ENCODE measurements at places on chromosomes 1 and 21.

- DNase-seq, result no peak
Observed at GRCh38 chr1:2291577-2291976, 63.5 kb downstream of the SKI start.

GRCh38 chr1:41416552-41417334 is 55.5 kb downstream of the FOXO6 start:
- peak; percentile 76 for DNase-seq

- peak; percentile 61 for DNase-seq
Observed at GRCh38 chr1:162391790-162392563, 10.4 kb downstream of the C1orf226 start.

GRCh38 chr21:43351501-43352153 is 75.3 kb downstream of the SIK1 start:
- no peak for DNase-seq

DNA sequence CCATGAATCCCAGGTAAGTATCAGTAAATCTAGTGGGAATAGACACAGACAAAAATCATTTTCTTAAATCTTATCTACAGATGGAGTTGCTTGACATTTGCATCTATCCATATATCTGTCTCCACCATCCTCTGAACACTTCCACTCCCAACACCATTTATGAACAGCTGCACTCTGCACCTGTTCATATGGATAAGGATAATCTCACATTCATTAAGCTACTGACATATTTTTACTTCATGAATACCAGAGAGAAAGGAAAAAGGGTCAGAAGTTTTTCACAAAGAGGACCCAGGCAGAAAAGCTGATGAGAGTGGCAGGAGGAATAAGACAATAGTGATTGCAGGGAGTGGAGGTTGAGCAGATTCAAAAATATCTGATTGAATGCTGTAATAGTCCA is 222.6 kb downstream of the DNAH14 start:
- no peak for DNase-seq

GRCh38 chr1:36506276-36506920 is 23.7 kb upstream of the CSF3R start:
- DNase-seq, result no peak

GRCh38 chr1:207040181-207040533 is 7.6 kb upstream of the C1orf116 start:
- peak; percentile 22 for DNase-seq

DNA sequence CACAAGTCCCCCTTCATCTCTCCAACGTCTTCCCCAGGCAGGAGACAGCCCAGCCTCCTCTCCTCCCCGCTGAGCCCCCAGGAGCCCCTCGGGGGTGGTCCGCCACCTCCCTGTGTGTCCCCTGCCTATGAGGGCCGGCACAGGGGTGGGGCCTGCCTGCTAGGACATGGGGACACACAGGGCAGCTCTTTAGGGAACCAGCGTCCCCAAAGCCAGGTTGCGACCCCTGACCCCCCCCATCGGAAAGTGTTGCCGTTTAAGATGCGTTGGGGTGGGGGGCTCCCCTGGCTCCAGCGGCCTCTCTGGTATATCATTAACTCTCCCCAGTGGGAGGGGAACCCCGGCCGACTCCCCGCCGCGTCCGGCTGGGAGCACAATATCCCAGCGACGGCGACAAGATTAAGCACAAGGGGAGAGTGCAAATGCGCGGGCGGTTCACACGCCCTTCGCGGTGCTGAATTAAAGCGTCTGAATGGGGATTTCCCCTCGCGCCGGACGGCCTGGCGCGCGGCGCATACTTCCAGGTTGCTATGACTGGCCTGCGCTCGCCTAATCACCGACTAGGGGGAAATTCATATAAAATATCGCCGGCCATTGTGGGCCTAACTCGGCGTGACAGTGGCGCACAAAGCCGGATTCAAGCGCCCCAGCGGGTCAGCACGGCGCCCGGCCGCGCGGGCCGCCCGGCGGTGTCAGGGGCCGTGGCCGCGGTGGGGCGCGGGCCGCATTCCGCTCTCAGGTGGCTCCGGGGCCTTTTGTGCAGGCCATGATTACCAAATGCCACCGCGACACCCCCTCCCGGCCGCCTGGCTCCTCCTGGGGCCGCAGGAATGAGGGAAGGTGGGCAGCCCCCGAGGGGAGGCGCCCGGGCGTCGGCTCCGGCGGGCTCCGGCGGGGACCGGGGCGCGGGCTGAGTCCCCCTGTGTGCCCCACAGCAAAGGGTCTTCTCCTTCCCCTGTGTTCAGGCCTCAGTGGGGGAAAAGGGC is 30.9 kb downstream of the WNT3A start:
- no peak for DNase-seq

GRCh38 chr1:214958486-214958885 is 124.1 kb upstream of the KCNK2 start:
- no peak for DNase-seq

DNA sequence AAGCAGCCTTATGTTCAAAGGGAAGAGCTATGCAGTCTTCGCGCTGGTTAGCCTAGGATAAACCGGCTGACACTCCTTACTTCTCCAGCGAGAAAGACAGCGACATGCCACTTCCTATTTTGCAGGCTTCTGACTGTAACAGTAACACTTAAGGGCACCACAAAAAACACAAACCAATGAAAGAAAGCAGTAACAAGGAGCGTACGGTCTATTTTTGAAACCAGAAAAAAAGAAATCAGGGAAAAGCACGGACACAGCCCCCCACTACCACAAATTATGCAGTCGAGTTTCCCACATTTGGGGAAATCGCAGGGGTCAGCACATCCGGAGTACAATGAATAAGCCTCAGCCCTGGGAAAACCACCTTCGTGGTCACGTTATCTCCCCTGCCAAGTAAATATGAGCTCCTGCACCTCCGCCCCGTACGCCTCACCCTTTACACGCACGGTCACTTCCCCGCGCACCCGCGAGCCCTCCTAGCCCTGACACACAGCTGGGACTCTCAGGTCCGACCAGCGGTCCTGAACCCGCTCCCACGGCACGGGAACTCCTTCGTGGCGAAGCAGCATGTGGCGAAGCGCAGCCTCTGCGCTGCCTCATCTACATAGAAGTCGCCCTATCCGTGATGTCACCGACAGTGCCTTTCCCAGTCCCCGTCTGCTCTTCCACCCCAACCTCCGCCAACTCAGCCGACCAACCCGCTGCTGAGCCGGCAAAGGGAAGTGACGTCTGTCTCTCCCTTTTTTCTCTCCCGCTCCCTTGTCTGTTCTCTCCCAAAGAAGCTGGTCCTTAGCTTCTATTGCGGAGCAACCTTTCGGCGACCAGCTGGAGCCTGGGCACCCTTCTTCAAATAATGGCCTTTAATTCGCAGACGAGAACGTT is 40.9 kb upstream of the PPIAL4F start:
- DNase-seq, result peak; percentile 99

- peak; percentile 5 for DNase-seq
Observed at GRCh38 chr21:30710499-30710898, 8.1 kb downstream of the KRTAP21-3 start.

DNA sequence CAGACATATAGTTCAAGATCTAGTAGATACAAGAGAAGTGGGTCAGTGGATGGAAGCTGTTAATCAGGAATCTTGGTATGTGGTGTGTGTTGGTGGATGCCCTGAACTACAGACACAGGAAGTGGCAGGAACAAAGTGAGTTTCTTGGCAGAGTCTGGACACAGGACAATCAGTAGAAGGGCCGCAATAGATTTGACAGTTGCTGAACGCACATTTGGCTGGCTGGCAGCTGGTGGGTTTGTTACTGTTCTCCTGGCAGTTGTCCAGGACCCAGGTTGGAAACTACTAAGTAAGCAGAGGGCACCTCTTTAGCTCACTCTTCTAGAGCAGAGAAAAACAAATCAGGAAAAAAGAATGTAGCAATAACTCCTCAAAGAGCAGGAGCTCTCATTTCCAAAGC is 13.2 kb downstream of the KRTAP26-1 start:
- DNase-seq, result no peak

- peak; percentile 76 for DNase-seq
Observed at GRCh38 chr1:229203030-229203751, 67.7 kb upstream of the RAB4A start.

DNA sequence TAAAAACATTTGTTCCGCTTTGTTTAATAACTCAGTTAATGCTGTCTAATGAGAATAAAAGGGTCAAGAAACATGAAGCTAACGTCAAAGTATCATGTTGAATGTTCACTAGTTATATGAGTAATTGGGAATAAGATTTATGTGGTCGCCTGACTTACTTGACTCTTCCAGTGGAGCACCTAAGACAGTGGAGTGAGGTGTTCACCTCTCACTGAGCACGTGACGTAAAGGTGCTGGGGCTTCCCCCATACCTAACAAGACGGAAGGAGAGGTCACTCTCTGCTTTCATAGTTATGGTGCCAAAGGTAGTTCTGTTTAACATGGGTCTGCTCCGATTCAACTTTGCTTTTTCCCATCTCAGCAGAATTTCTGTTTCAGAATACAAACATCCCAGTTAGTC is 686 bp downstream of the KMO start:
- no peak for DNase-seq

- DNase-seq, result no peak
Observed at GRCh38 chr1:207872621-207873020, 38.3 kb downstream of the CD34 start.

DNA sequence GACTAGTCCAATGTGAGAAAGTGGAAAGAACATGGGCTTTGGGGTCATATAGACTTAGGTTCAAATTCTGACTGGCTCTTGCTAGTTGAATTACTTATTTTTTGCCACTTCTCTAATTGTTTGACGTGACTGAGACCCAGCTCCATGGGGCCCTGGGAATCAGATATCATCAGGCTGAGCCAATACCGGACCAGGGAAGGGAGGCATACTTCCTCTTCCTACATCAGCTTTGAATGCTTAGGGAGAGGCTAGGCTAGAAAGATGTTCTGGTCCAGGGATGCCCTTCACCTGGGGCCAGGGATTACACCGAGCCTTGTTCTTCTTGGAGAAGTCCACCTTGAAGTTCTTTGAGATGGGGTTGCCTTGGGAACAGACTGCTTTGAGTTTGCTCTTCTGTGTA is 3.7 kb upstream of the NR1I3 start:
- DNase-seq, result no peak

DNA sequence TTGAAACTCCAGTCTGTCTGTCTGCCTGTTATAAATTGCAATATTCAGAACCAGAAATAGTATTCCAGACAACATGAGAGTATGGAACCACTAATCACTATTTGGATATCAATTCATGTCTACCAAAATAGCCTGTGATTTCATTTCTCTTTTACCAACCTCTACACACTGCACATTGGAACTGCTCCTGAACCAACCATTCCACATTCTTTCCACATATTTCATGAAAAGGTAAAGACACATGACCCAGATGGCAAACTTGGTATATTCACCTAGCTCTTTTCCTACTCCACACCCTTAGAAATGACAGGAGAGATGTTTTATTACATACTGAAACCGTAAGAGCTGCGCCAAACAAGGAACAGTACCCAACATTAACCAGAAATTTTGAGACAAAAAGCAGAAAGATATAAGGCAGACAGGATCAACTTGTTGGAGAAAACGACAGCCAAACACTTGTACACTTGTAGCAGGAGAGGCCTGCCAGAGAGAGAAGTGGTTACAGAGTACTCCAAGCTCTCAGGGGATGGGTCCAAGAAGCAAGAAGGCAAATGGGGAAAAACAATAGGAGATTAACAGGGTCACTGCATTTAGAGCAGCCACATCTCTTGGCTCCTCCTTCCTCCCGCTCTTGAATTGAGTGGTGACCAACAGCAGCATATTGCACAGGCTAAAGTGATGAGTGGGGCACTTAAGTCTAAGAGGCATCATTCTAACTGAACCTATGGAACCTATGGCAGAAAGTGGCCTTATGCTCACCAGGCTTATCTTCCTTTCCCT is 148.7 kb downstream of the SETD4 start:
- DNase-seq, result no peak

- no peak for DNase-seq
Observed at GRCh38 chr1:24149866-24150233, 6.9 kb upstream of the IL22RA1 start.

DNA sequence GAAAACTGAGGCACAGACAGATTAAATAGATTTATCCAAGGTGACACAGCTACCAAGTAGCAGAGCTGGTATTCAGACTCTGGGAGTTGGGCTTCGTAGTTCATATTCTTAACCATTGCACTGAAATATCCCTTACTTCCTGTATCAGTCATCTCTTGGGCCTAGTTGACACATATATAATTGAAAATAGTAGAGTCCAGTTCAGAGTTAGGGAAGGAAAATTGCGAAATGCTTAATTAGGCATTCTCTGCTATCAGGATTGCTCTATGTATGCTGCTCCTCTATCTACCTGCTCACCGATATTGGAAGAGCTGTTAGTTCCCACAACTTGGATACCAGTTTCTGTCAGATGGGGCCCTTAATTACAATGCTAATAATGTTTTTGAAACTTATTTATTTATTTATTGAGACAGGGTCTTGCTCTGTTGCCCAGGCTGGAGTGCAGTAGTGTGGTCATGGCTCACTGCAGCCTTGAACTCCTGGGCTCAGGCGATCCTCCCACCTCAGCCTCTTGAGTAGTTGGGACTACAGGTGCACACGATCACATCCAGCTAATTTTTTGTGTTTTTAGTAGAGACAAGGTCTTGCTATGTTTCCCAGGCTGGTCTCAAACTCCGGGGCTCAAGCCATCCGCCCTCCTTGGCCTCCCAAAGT is 8.2 kb downstream of the RCOR3 start:
- no peak for DNase-seq

DNA sequence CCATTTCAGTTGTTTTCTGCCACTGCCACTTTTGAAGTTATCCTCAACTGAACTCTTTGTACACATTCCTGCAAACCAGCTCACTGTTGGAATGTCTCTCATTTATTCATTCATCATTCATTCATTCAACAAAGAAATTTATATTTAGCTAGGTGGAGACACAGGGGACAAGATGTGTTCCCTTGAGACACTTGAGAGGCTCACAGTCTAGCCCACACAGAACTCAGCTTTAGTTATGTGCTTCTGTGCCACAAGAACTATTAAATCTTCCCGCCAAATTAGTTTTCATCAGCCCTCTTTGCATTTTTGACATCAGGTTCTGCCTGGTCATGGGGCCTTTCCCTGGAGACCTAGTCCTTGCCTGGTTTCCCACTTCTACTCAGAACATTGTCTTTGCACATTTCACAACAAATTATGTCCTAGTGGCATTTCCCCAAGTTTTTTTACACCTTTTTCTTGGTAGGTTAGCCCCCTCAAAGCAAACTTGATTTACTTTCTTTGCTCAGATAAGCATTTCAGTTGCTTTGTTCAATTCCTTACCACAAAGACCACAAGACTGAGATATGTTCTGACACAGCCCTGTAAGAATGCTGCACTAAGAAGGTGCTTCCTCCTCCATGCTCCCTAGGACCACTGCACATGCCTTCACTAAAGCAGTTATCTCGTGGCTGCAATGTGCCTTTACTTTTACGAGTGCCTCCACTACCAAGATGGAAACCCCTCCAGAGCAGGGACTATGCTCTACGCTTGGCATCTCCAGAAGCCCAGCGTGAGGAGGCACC is 31.0 kb downstream of the ILDR2 start:
- DNase-seq, result no peak

DNA sequence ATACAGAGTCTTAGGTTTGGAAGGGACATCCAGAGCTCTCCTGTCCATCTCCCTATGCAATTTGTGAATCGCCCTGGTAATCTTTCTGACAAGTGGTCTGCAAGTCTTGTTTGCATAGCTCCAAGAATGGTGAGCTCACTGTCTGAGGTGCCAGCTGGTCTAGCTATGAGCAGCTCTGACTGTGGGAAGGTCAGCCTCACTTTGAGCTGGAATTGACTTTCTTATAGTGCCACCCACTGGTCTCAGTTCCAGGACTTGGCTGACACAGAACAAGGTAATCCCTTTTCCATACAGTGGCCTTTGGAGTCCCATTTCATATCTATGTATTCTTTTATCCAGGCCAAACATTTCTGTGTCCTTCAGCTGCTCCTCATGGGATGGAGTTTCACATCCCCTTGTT is 95.6 kb upstream of the C8B start:
- DNase-seq, result no peak

GRCh38 chr1:77624102-77624501 is 58.4 kb downstream of the ZZZ3 start:
- DNase-seq, result no peak
